ENCODE measurements at places on chromosomes 5 and 9.
A peak's percentile ranks its signal among the peaks of the same experiment; 100 is the strongest.

DNA sequence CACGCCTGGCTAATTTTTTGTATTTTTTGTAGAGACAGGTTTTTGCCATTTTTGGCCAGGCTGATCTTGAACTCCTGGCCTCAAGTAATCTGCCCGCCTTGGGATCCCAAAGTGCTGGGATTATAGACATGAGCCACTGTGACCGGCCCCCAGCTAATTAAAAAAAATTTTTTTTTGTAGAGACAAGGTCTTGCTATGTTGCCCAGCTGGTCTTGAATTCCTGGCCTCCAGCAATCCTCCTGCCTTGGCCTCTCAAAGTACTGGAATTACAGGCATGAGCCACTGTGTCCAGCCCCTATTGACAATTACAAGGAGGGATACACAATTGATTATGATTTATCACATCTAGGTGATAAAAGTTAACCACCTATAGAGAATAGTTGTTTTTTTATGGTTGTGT is 59.5 kb downstream of the NR2F1 start:
- DNase-seq = no peak

GRCh38 chr9:71619926-71620325 is 148.4 kb downstream of the CEMIP2 start:
- DNase-seq = no peak

- peak; percentile 45 for DNase-seq
These were observed 25.8 kb upstream of the TRIM32 start for GRCh38 chr9:116661037-116661954.

GRCh38 chr5:161269125-161269524 is 277.4 kb downstream of the GABRB2 start:
- DNase-seq = no peak

GRCh38 chr5:158435161-158435616 is 576.2 kb upstream of the CLINT1 start:
- DNase-seq = no peak

GRCh38 chr9:129365196-129365595 is 187.1 kb upstream of the IER5L start:
- DNase-seq = no peak

GRCh38 chr9:104969116-104969515 is 41.2 kb upstream of the ABCA1 start:
- no peak for DNase-seq
